Stimulated activated CD8-positive, alpha-beta memory T cell treated with anti-CD3 and anti-CD28 coated beads, Interleukin-15, amount 100 ng/mL, for 1 hour (primary cell): ENCODE measurements at places on chromosomes 2 and 18.

DNA sequence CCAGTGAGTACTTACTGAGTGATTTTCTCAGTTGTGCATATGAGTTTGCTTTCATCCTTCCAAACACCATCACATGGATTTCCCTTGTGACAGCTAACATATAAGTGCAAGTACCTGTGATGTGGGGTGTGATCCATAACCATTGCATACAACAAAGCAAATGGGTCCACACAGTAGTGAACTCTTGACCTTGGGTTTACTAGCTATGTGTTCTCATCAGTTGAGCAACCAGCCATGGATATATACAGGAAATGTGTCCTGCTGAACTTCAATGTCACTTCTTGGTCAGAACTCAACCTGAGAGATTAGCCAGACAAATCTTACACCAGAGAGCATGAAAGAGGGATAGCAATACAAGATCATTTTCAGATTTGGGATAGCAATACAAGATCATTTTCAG lies 420.9 kb upstream of the KCNH7 start:
- DNase-seq, result no peak

DNA sequence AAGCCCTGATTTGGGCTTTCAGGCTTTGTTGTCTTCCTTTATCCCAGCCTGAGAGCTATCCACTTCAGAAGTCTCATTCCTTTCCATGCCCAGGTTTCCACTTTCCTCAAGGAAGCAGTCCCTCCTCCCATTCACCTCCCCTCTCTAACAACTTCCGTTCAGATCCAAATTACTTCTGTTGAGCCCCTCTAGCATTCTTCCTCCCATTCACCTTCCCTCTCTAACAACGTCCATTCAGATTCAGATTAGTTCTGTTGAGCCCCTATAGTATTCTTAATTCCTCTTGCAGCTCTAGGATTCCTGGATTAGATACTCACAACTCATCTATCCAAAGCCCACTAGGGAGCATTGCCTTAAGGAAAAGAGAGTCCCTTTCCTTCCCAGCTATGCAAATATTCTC lies 216.8 kb downstream of the RAD51AP2 start:
- no peak for DNase-seq

- DNase-seq, result no peak
Measured at GRCh38 chr2:220076734-220077133, 449.3 kb downstream of the SLC4A3 start.

GRCh38 chr2:30492619-30493018 lies 45.6 kb downstream of the LCLAT1 start:
- DNase-seq, result no peak

DNA sequence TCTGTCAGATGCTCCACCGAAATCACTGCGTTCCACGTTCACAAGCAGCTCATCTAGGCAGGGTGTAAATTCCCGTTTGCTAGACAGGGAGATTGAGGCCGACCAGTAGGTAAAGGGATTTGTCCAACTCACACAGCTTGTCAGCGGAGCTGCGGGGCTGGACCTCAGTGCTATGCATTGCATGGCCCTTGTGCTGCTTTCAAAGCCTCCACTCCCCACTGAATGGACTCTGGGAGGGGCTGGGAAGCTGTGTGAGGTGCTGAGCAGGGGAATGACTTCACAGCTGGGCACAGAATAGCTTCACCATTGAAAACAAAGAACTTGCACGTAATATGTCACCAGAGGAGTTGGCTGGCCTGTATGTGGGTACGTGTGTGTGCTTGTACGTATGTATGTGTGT lies 21.4 kb downstream of the CELF4 start:
- no peak for DNase-seq

GRCh38 chr2:214185546-214185945 lies 225.3 kb upstream of the VWC2L start:
- DNase-seq, result no peak

GRCh38 chr2:111952871-111953452 lies 54.6 kb downstream of the MERTK start:
- no peak for DNase-seq

DNA sequence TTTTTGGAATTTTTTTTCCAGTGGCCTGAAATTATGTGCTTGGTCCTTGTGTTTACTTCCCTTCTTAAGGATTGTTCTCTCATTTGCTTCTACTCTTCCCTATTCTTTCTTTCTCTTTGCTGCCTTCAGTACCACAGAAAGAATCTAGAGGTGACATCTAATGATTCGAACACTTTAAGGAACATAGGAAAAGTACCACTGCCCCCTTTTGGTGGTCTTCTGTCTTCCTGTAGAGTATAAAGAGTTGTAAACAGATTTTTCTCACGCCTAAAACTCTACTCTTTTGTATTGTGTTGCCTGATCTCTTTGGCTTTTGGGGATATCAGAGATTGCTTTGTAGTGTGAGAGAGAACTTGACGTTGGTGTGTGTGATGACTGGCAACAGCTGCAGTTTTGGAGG lies 7.0 kb upstream of the SCTR start:
- no peak for DNase-seq

DNA sequence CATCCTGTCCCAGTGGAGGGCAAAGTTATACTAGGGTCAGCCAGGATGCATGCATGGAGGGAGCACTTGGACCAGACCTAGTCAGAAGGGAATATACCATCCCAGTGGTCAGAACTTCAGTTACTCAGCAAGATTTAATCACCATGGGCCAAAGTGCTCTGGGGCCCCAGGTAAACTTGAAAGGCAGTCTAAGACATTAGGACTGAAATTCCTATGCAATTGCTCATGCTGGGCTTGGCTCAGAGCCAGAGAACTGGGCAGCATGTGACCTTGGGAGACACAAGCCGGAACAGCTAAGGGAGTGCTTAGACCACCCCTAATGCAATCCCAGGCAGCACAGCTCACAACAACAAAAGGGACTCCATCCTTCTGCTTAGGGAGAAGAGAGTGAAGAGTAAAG lies 401.3 kb downstream of the KCNJ3 start:
- no peak for DNase-seq

- DNase-seq, result no peak
Measured at GRCh38 chr2:23745726-23746105, 181.2 kb downstream of the ATAD2B start.

DNA sequence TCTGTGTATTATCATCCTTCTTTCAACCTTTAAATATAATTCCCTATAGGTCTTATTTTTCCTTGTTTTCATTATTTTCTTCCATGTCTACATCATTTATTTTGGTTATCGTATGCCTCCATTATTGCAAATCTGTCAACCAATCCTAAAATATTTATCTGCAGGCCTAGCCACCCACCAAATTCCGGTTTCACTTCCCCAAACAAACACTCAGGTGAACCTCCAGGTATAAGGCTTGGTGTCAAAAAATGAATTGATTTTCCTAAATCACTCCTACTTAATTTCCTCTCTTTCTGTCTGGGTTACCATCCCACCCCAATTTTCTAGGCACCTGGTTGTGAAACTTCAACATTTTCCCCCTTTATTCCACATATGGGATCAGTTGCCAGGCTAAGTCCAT lies 111.9 kb upstream of the LINC00305 start:
- DNase-seq, result no peak

- DNase-seq, result no peak
Measured at GRCh38 chr2:39893616-39894015, 114.6 kb upstream of the THUMPD2 start.

DNA sequence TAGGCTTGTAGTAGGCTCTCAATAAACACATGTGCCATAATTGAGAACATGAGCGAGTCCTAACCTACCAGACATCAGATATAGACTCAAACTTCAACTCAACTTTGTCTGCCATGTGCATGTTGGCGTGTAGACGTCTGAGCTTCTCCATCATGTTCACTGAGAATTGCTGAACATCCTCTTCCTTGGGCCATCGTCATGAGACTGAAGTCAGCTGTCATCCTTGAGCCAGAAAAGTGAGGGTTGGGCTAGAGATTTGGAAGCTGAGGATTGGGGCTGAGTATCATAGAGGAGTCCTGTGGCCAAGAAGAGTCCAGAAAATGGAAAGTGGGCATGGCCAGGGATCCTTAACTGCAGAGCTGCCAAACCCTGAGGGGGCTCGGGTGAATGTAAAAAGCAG lies 7.8 kb upstream of the EFR3B start:
- DNase-seq, result no peak

GRCh38 chr2:70086278-70086837 lies 919 bp upstream of the PCBP1 start:
- peak; percentile 50 for DNase-seq

DNA sequence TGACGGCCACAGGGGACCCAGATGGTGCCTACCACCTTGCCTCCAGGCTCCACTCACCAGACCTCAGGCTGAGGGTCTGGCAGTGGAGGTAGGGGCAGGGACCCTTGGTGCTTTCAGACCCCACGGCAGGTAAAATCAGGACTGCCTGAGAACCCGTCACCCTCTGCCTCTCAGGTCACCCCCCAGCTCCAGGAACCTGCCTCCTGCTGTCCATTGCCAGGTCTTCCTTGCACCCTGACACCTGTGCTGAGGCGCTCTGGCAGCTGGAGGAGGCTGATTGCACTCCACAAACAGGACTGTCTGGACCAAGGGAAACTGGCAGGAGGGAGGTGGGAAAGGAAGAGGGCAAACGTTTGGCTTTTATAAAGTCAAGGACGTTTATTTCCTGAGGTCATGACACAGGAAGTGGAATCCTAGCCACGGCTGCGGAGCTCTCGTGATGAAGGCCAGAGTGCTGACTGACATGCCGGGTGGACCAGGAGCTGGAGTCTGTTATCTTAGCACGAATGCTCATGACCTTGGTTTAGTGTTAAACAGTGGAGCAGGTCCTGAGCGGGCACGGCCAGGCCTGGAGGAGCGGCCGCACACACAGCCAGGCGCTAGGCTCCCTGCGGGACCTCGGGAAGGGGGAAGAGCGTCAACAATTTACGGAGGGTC lies 40.5 kb downstream of the ANO7 start:
- no peak for DNase-seq

DNA sequence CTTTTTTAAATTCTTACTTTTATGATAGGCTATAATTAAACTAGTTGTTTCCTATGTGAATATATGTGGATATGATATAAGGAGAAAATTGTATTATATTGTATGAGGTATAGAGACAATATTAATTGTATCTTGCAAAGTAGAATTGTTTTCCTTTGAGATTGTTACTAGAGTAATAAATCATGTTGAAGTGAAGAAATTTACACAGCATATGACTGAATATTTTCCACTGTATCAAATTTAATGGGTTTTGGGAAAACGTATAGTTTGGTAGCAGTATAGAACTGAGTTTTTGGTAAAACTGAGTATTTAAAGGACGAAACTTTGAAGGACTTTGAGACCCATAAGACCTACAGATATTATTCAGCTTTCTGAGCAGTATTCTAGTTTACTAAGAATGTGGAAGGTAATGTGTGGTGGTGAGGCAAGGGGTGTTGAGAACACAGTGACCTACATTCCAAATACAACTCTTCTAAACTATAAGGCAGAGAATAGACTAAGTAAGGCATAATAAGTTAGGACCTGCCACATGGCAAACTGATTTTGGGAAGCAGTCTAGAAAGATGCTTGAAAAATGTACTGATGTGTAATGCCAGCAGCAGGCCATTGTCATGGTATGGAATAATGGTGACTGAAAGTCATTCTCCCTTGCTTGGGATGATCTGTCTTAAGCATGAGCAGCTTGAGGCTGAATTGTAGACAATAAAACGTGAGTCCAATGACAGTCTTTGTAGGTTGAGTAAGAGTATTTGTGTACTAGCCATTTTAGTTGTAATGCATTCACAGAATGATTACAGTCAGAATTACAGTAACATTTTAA lies 29.6 kb downstream of the PKP4 start:
- DNase-seq, result no peak

GRCh38 chr2:232438951-232439757 lies 16.8 kb upstream of the ALPI start:
- DNase-seq, result peak; percentile 15

GRCh38 chr18:21808185-21808584 lies 67.6 kb downstream of the MIB1 start:
- DNase-seq, result no peak

GRCh38 chr18:35938562-35938961 lies 33.9 kb upstream of the RMP24 start:
- no peak for DNase-seq

- DNase-seq, result no peak
Measured at GRCh38 chr18:9410515-9410914, 64.8 kb upstream of the RALBP1 start.

DNA sequence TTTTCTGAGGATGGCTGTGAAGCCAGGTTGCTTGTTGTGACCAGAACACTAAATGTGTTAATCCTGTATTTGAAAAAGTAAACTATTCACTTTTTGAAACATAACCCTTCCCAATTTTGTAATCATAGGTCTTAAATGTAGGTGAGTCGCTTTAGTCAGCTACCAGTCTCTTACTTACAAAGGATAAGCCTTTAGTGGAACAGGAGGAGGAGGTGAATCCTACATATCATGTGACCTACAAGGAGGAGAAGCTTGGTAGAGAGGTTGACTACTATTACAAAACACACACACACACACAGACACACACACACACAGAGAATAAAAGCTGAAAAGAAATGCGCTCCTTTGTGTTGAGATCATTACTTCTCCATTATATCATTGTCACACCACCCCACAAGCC lies 59.9 kb upstream of the SPAG16 start:
- DNase-seq, result no peak

DNA sequence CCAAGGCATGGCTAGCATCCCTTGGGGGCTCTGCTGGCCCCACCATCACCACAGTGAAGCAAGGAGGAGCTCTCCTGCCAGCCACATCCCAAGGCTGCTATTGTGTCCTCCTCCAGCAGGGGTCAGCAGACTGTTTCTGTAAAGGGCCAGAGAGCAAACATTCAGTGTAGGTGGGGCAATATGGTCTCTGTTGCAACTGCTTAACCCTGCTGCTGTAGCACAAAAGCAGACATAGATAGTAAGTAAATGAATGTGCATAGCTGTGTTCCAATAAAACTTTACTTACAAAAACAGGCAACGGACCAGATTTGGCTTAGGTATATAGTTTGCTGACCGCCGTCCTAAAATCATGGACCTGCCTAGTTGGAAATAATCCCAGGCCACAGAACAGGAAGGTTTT lies 36.4 kb upstream of the ZBTB7C start:
- peak; percentile 36 for DNase-seq

- DNase-seq, result no peak
Measured at GRCh38 chr2:176130957-176131847, 1.7 kb downstream of the HOXD8 start.

DNA sequence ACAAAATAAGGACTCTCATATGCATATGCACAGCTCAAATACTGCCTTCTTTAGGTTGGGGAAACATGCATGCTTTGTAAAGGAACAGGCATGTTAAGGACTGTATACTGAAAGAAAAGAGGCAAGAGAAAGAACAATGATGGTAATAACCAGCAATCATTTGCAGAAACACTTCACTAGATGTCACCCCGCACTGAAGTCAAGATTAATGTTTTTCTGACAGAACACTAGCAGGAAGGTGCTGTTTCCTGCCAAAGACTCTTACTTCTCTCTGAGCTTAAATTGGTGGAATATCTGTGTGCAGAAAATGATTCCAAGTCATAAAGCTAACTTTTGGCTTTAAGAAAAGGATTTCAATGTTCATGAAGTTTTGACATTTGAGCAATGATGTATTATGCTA lies 19.3 kb upstream of the CSRNP3 start:
- no peak for DNase-seq
